Astrocyte (in vitro differentiated cells and primary cell): ENCODE measurements at places on chromosomes 13 and 19. TPM values are rescaled to one million over a fixed set of nuclear protein-coding genes. Genes with fewer than 3 reads are reported as not detected.

GRCh38 chr13:47696674-47697073, 304.4 kb downstream of the SUCLA2 start:
- no peak for DNase-seq

GRCh38 chr13:98022210-98022609, 68.7 kb downstream of the IPO5 start:
- peak; percentile 84 for DNase-seq

DNA sequence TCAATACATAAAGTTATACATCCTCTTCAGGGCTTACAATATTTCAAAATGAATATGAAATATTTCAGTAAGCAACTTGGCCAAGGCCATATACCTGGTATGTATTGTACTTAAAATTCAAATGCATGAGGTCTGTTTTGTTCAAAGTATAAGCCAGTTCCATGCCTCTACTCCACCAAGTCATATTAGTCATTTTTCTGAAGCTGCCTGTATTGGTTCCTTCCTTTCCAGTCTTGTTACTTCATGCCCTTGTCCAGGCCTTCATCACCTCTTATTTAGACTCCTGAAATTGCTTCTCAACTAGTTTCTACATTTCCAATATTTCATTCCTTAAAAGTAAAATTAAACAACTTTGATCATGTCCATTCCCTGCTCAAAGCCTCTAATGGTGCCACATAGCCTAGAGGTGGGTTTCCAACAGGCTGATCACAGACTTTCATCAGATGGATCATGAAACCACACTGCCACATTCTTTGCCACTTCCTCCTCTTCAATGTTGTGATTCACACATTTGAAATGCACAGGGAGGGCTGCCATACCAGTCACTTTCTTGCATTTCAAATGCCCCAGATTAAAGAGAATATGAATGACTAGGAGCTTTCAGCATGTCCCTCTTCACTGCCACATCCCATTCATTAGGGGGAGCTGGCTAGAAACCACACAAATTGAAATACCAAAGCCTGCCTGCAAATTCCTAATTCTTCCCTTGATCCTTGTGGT, 424.1 kb upstream of the DACH1 start:
- peak; percentile 91 for DNase-seq

DNA sequence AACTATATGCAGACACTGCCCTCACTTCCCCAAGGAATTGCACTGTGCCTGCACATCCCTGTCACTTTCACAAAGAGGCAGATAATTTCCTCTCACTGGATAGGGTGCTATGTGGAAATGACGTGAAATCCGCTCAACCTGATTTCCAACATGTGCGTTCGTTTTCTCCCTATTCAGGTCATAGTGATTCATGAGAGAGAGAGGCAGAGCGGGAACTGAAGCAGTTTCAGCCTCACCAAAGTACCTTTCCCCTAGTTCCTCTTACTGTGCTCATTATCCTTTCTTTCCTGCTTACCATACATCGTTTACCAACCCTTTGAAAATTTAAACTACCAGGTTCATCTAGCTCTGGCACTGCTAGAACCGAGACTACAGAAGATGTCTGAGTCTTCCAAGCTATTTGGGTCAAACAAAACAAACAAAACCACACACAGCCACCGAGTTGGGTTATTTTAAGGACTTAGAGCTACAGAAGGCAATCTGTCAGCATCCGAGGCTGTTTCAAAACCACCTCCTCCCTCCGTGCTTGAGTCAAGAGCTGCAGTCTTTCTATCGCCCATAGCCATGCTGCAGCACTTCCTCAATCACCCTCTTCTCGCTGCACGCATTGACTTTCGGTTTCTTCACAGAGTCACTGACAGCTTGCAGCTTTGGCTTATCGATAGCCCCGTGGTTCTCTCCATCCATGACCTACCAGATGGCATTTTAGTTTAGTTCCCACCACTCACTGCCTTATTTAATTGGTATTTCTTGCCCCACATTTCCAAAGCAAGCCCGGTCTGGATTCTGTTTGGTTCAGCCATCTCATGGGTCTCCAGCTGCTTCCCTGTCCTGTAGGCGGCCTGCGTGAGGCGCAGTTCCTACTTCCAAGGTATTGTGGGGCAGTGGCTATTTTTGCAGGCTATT, 1395.8 kb downstream of the EFNB2 start:
- DNase-seq: no peak

Gene RYR1
- total RNA-seq: 0.05 and 0.32 TPM in 2 replicates

GRCh38 chr13:39144941-39145533, 106.8 kb downstream of the NHLRC3 start:
- DNase-seq: peak; percentile 37

- peak; percentile 36 for DNase-seq
Observed at GRCh38 chr13:36819739-36820090, 693 bp downstream of the RFXAP start.

GRCh38 chr13:32019612-32020233, 11.9 kb upstream of the FRY start:
- peak; percentile 42 for DNase-seq
